Umbilical cord (tissue), 2 donors: ENCODE measurements at places on chromosomes 3 and 15.

DNA sequence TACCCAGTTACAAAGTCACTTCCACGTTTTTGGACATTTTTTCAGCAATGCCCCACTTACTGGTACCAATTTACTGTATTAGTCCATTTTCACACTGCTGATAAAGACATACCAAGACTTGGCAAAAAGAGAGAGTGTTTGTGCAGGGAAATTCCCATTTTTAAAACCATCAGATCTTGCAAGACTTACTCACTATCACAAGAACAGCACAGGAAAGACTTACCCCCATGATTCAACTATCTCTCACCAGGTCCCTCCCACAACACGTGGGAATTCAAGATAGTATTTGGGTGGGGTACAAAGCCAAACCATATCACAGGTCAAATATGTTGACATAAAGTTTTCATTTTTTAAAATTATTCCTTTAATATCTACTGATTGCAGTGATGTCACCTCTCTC lies 16.2 kb upstream of the ABI3BP start:
- no peak for DNase-seq

DNA sequence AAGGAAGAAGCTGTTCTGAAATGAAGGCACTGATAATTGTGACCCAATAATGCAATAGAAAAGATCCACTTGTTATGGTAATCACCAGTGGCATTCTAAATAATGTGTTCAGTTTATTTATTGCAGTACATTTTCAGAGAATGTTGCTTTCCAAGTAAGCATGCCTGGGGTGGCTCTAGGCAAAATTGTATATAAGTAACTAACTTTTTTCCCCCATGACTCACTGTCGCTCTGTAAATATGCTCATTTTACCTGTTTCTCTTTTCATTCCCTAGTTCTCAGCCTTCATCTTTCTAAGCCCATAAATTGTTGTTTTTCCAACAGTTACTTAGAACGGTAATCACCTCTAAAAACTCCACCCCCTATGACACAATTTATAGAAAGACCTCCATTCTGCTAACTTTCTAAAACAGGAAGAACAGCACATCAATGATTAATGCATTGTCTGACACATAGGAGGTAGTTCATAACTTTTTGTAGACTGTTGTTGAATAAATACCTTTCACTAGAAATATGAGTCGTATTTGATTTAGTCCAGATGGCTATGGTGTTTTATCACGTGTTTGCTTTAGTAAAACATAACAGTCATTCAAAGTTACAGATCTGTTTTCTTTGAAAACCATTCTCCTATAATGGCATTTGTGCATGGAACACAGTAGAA lies 143.1 kb downstream of the LSAMP start:
- no peak for DNase-seq

DNA sequence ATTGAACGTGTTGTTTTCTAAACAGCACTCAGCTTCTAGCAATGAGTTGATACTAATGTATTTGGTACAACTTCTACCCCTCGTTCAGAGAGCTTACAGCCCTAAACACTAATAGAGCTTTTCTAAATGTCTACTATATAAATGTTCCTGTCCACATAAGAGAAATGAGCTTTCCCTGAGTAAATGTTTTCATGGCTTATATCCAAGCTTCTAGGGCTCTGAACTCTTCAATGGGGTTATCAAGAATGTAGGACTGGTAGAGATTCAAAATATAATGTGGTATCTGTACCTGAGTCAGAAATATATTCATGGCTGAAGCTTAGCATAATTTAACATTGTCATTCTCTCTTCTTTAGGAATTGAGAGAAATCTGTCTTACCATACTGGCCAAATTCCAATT lies 73.4 kb downstream of the SERPINI1 start:
- DNase-seq, result no peak

GRCh38 chr15:90105521-90105920 lies 3.3 kb upstream of the IDH2 start:
- no peak for DNase-seq

- no peak for DNase-seq
Measured at GRCh38 chr3:142278451-142278850, 53.1 kb upstream of the GK5 start.

- no peak for DNase-seq
Measured at GRCh38 chr3:99357131-99357530, 281.3 kb upstream of the COL8A1 start.

GRCh38 chr3:39038165-39038564 lies 13.6 kb downstream of the SCN11A start:
- no peak for DNase-seq

DNA sequence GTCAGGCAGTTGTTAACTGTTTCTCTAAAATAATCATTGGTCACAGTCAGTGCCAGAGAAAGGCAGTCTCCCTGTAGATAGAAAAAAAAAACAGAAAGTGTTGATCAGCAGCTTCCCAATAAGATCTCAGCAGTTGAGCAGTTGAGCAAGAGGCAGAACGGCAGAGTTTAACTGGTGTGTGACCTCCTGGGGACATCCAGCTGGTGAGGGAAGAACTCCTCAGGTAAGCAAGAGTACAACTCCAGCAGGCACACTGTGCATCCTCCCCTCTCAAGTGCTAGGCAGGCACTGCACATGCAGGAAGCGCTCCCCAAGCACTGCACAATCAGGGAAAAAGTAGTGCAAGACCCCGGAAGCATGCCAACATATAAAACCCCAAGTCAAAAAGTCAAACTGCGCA lies 1287.2 kb downstream of the NSUN3 start:
- DNase-seq, result no peak

- no peak for DNase-seq
Measured at GRCh38 chr3:45538641-45538986, 55.9 kb upstream of the LIMD1 start.

DNA sequence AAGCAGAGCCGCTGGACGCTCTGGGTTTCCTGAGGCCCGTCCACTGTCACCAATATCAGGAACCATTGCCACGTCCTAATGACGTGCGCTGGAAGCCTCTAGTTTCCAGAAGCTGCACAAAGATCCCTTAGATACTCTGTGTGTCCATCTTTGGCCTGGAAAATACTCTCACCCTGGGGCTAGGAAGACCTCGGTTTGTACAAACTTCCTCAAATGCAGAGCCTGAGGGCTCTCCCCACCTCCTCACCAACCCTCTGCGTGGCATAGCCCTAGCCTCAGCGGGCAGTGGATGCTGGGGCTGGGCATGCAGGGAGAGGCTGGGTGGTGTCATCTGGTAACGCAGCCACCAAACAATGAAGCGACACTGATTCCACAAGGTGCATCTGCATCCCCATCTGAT lies 3.3 kb downstream of the RHO start:
- DNase-seq, result no peak

DNA sequence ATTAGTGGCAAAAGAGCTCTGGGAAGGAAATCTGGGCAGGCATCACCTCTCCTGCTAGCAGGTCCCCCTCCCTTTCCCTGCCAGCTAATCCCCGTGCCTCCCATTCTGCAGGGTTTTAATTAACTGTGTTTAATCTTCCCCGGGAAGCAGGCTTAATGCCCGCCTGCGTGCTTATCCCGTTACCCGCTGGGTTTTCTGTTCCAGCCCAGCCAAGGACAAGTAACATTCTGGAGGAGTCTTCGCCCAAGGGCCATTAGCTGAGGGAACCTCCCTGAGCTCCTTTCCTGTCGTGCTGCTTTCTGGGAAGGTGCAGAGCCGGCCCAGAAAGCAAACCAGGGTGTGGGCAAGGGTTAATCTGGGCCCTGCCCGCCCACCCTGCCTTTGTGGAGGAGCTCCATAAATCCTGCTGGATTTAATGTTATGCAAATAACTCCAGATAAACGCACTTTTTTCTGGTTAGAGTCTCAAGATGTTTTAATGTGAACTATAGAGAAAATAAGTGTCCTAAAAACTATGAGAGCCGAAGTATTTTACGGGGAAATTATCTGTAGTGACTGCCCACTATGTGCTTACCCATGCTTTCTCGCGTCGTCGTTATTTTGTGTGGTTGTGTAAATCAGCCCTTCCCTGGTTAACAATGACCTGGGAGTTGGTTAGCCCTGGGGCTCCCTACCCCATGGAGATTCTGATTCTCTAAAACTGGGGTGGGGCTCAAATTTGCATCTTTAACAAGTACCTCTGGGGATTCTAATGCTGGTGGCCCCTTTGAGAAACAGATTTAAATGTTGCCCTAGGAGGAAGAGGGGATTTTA lies 25.9 kb downstream of the TRIM71 start:
- no peak for DNase-seq

GRCh38 chr3:108669208-108669607 lies 79.7 kb downstream of the DZIP3 start:
- DNase-seq, result no peak

DNA sequence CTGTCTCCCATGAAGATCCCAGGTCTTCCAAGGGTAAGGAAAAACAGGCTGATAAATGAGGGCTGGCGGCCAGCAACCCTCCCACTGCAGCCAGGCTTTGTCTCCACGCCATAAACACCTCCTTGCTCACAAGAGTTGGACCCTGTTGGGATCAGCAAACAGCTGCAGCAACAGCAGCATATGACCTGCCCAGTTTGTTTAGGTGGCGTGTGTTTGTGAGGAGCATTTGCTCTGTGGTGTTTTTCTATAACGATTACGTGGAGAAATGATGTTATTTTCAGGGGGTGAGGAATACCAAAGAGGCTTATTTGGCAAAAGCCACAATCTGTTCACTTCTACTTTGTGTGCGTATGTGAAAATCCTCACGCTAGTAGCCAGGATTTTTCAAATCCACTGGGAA lies 58.5 kb downstream of the RFTN1 start:
- no peak for DNase-seq

GRCh38 chr15:46892621-46893160 lies 824.6 kb upstream of the SEMA6D start:
- DNase-seq, result peak; percentile 70

- peak; percentile 35 for DNase-seq
Measured at GRCh38 chr3:28575746-28576613, 227.4 kb upstream of the AZI2 start.

- DNase-seq, result no peak
Measured at GRCh38 chr3:43727930-43728329, 37.2 kb downstream of the ABHD5 start.

GRCh38 chr3:8524249-8524648 lies 22.6 kb downstream of the LMCD1 start:
- DNase-seq, result no peak

DNA sequence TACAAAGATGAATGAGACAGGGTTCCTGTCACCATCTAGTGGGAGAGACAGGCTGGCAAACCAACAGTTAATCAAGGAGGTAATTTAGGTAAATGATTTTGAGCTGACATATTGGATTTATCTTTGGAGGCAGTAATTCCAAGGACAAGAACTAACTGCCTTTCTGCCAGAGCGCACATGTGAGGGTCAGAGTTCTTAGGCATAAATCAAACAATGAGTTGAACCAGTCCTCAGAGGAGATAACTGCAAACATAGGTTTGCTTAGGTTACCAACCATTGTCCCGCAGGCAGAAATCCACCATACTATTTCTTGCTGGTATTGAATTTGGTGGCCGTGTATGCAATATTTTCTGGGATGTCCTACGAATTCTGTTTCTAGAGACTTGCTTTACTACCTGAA lies 14.2 kb upstream of the PPP1R2 start:
- DNase-seq, result no peak

GRCh38 chr15:101590785-101591184 lies 61.4 kb downstream of the TM2D3 start:
- no peak for DNase-seq
